ENCODE measurements at places on chromosomes 12 and 14. TPM values are rescaled to one million over a fixed set of nuclear protein-coding genes. Genes with fewer than 3 reads are reported as not detected.
A peak's percentile ranks its signal among the peaks of the same experiment; 100 is the strongest.

The CLEC2A gene
- total RNA-seq, result not detected

- no peaks in the 10 kb centered on the region for H3K27me3 ChIP-seq
Observed at GRCh38 chr12:106040521-106040920, 98.2 kb downstream of the NUAK1 start.

DNA sequence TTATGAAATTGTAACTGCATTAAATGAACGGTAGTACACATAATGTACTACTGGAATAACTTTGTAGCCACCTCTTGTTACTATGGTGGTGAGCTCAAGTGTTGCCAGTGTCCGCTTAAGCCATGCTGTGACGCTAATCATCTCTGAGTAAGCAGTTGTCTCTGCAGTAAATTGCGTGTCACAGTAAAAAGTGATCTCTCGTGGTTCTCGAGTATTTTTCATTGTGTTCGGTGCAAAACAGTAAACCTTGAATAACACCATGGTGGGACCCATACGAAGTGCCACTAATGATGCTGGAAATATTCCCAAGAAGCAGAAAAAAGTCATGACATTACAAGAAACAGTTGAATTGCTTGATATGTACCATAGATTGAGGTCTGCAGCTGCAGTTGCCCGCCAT, 524.8 kb downstream of the SOX5 start:
- DNase-seq, result no peak
- H3K36me3 ChIP-seq, result no peaks in the 10 kb centered on the region
- no peak overlapping the region for H3K4me3 ChIP-seq
- H3K4me1 ChIP-seq, result no peaks in the 10 kb centered on the region
- no peaks in the 10 kb centered on the region for H3K27me3 ChIP-seq

DNA sequence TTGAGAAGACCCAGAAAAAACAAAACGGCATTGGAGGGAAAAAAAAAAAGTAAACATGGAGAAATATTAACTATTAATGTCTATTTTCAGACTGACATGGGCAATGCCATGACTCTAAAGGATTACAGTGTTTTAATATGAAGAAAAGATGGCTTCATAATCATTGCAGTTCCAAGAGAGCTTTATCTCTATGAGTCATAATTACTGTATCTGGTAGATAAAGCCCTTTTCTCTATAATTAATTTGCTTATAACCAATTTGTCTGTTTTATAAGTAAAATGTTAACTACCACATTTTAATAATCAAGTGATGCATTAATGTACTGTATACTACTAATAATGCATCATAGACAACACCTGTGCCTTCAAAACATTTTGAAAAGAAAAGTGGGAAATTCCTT, 59.7 kb downstream of the CLIP1 start:
- no peak for DNase-seq
- H3K4me1 ChIP-seq, result no peaks in the 10 kb centered on the region
- no peaks in the 10 kb centered on the region for H3K27me3 ChIP-seq
- no peak overlapping the region for H3K27ac ChIP-seq

GRCh38 chr12:49936925-49937324, 13.6 kb upstream of the AQP2 start:
- no peak overlapping the region for H3K27ac ChIP-seq
- H3K4me1 ChIP-seq, result no peaks in the 10 kb centered on the region
- DNase-seq, result no peak
- H3K36me3 ChIP-seq, result no peaks in the 10 kb centered on the region

DNA sequence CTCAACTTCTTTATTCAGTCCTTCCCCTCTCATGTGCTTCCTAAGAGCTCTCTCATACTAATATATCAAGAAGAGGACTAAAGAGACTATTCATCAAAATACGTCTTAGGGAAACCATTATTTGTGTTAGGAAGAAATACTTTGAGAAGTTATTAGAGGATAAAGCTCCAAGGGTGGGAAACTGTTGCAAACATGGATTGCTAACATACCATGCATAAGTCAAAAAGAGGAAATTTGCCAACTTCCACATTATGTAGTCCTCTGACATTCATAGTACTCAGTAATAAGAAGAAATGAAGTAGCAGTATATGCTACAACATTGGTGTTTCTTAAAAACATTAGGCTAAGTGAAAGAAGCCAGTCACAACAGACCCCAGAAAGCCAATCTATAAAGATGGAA, 128.8 kb upstream of the CLEC14A start:
- H3K36me3 ChIP-seq, result no peaks in the 10 kb centered on the region
- no peaks in the 10 kb centered on the region for H3K4me1 ChIP-seq
- no peak for DNase-seq
- H3K27me3 ChIP-seq, result no peaks in the 10 kb centered on the region
- no peak overlapping the region for H3K4me3 ChIP-seq
- H3K27ac ChIP-seq, result no peak overlapping the region

DNA sequence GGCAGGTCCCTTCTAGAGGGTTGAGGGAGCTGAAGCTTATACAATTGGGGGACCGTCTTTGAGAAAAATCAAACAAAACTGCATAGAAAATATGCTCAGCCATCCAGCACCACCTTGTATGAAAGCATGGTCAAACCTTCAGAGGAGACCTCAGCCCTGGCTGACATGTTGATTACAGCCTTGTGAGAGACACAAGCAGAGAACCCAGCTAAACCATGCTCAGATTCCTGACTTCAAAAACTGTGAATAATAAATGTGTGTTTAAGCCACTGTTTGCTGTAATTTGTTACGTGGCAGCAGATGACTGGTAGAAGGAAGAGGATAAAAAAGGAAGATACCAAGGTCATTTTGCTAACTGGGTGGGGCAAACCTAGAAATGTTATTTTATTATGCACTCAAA, 115.7 kb downstream of the NUAK1 start:
- no peaks in the 10 kb centered on the region for H3K4me1 ChIP-seq
- no peaks in the 10 kb centered on the region for H3K27me3 ChIP-seq
- DNase-seq, result no peak
- H3K27ac ChIP-seq, result no peak overlapping the region

GRCh38 chr14:74838166-74838565, 37.8 kb downstream of the PROX2 start:
- H3K4me1 ChIP-seq, result peaks cover 48% of the 10 kb centered on the region
- H3K4me3 ChIP-seq, result no peak overlapping the region
- no peak for DNase-seq
- H3K36me3 ChIP-seq, result no peaks in the 10 kb centered on the region
- H3K27ac ChIP-seq, result peak overlapping the region; percentile 72
- H3K27me3 ChIP-seq, result no peaks in the 10 kb centered on the region

DNA sequence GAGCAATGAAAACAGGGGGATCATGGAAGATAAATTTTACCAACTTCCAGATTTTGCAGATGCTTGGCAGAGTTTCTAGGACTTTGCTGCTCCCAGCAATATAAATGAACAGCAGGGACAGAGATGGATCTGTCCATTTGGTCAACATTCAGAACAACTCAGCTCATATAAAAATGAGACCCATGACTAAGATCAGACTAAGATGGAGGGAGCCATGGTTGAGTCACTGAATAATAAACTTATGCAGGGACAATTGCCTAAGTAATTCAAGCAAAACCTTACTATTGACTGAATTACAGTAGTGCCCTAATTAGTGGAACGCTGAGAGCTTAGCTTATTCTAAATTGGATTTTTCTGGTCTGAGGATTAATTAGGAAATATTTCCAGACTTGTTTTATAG, 205.1 kb downstream of the SLC5A8 start:
- H3K27me3 ChIP-seq, result no peaks in the 10 kb centered on the region
- DNase-seq, result no peak
- H3K4me1 ChIP-seq, result no peaks in the 10 kb centered on the region
- H3K4me3 ChIP-seq, result no peak overlapping the region

DNA sequence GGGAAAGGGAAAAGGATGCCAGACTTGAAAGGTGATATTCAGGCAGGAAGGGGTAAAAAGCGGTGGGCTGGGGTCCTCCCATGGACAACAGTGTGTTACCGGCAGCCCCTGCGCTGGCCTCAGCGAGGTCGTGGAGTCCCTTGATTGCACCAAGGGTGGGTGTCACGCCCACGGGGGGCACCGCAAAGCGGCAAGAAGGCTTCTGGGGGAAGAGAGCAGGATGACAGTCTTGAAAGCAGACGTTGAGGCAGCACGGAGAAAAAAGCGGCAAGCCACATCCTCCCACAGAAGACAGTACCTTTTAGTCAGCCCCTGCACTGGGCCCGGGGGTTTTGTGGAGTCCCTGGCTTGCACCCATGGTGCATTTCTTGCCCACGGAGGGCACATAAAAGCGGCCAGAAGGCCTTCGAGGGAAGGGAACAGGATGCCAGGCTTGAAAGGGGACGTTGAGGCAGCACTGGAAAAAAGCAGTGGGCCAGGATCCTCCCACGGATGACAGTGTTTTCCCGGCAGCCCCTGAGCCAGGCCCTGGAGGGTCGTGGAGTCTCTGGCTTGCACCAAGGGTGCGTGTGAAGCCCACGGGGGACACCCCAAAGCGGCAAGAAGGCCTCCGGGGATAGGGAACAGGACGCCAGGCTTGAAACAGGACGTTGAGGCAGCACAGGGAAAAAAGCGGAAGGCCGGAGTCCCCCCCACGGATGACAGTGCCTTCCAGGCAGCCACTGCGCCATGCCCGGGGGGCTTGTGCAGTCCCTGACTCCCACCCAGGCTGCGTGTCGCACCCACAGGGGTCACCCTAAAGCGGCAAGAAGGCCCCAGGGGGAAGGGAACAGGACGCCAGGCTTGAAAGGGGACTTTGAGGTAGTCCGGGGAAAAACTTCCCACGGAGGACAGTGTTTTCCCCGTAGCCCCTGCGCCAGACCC, 162.2 kb upstream of the ALG10B start:
- no peaks in the 10 kb centered on the region for H3K4me1 ChIP-seq
- no peak overlapping the region for H3K4me3 ChIP-seq
- no peaks in the 10 kb centered on the region for H3K27me3 ChIP-seq
- no peak overlapping the region for H3K27ac ChIP-seq
- no peak for DNase-seq
- no peaks in the 10 kb centered on the region for H3K36me3 ChIP-seq
